Astrocyte (in vitro differentiated cells and primary cell): ENCODE measurements at places on chromosomes 1 and 21.

- no peak overlapping the region for H3K4me3 ChIP-seq
- H3K27me3 ChIP-seq = no peaks in the 10 kb centered on the region
- H3K4me1 ChIP-seq = no peaks in the 10 kb centered on the region
- peaks cover 3% of the 10 kb centered on the region for H3K36me3 ChIP-seq
- H3K27ac ChIP-seq = no peak overlapping the region
These were observed 29.5 kb downstream of the C21orf91 start for GRCh38 chr21:17789656-17790055.

DNA sequence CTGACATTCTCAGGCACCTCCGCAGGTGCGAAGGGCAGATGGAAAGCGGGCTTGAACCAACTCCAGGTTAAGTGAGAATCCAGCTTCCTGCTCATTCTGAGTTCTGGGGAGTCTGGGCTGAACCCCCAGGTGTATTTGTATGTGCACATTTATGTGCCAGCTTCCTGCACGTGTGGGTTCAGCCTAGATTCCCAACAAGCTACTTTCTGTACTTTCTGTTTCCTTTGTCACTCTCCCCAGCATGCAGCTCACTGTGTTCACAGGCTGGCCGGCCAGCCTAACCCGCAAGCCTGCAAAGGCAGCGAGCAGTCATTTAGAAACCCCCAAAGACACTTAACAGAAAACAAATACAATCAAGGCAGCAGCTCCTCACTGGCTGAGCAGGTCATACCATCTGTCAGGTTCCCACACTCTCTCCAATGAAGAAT is 1.3 kb upstream of the IL19 start:
- H3K36me3 ChIP-seq = no peaks in the 10 kb centered on the region
- peaks cover 18% of the 10 kb centered on the region for H3K4me1 ChIP-seq
- peaks cover 34% of the 10 kb centered on the region for H3K27me3 ChIP-seq
- DNase-seq = no peak

- no peak overlapping the region for H3K4me3 ChIP-seq
- no peak for DNase-seq
- no peak overlapping the region for H3K27ac ChIP-seq
- H3K36me3 ChIP-seq = no peaks in the 10 kb centered on the region
- no peaks in the 10 kb centered on the region for H3K4me1 ChIP-seq
These were observed 32.0 kb downstream of the PGBD5 start for GRCh38 chr1:230394134-230394533.

DNA sequence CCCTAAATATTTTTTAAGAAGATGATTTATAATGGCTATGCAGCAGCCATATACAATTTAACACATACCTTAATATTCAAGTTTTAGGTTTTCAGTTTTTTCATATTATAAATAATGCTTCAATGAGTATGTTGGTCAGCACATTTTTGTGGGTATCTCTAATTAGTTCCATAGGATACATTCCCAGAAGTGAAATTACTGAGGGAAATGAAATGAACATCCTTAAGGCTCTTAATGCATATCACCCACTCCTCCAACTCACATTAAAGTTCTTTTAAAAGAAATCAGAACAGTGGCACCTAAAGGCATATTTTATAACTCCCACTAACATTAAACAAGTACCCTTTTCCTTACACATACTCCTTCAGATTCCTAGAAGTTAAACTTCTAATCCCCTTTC is 56.1 kb downstream of the EYA3 start:
- no peak for DNase-seq
- no peak overlapping the region for H3K4me3 ChIP-seq
- peaks cover 7% of the 10 kb centered on the region for H3K4me1 ChIP-seq

- no peak overlapping the region for H3K4me3 ChIP-seq
- DNase-seq = no peak
- no peaks in the 10 kb centered on the region for H3K4me1 ChIP-seq
- H3K36me3 ChIP-seq = no peaks in the 10 kb centered on the region
- H3K27ac ChIP-seq = no peak overlapping the region
These were observed 18.6 kb downstream of the GRIK3 start for GRCh38 chr1:37015713-37016112.

GRCh38 chr1:42926879-42927242 is 31.8 kb downstream of the SLC2A1 start:
- no peaks in the 10 kb centered on the region for H3K27me3 ChIP-seq
- H3K4me3 ChIP-seq = no peak overlapping the region
- peaks cover 56% of the 10 kb centered on the region for H3K36me3 ChIP-seq
- H3K27ac ChIP-seq = no peak overlapping the region
- H3K4me1 ChIP-seq = peaks cover 15% of the 10 kb centered on the region

DNA sequence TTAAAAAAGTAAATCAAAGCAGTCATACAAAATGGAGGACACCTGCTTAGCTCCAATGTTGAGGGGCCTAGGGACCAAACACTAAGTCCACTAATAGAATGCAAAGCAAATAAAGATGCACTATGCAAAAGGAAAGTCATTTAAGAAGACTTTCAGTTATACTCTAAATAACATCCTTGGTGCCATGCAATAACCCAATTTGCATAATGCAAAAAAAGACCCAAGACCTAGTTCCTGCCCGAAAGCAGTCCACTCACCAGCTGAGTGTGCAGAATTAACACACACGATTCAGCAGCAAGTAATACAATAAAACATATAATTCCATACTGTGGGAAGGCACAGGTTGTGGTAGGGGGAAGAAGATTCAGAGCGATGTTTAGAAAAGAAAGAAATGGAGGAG is 101.8 kb downstream of the TGFBR3 start:
- H3K4me3 ChIP-seq = no peak overlapping the region
- H3K36me3 ChIP-seq = no peaks in the 10 kb centered on the region
- H3K4me1 ChIP-seq = peaks cover 7% of the 10 kb centered on the region
- no peak overlapping the region for H3K27ac ChIP-seq
- DNase-seq = no peak

- H3K27me3 ChIP-seq = peaks cover 73% of the 10 kb centered on the region
- no peaks in the 10 kb centered on the region for H3K36me3 ChIP-seq
- peaks cover 3% of the 10 kb centered on the region for H3K4me1 ChIP-seq
- no peak overlapping the region for H3K4me3 ChIP-seq
- DNase-seq = no peak
These were observed 6.0 kb downstream of the HLX start for GRCh38 chr1:220884981-220885918.

DNA sequence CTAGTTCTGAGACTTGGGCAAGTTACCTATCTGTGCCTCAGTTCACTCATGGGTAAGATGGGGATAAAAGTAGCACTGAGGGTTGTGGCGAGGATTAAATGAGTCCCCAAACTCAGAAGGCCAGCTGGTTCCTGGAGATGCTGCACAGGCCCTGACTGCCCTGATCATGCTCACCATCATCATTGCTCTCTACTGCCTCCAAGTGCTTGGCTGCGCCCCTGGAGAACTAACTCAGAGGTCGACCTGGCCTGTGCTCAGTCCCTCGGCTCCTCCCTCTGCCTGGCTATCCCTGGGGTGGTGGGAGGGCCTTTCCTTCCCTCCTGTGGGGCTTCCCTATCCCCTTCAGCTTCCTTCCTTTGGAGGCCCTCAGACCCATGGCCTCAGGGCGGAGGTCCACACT is 5.6 kb downstream of the SLC5A9 start:
- no peaks in the 10 kb centered on the region for H3K4me1 ChIP-seq
- H3K36me3 ChIP-seq = no peaks in the 10 kb centered on the region
- H3K27ac ChIP-seq = no peak overlapping the region
- no peak for DNase-seq
- no peaks in the 10 kb centered on the region for H3K27me3 ChIP-seq
- H3K4me3 ChIP-seq = no peak overlapping the region

- no peaks in the 10 kb centered on the region for H3K27me3 ChIP-seq
- H3K36me3 ChIP-seq = peaks cover 48% of the 10 kb centered on the region
- H3K4me1 ChIP-seq = peaks cover 33% of the 10 kb centered on the region
- DNase-seq = no peak
- no peak overlapping the region for H3K4me3 ChIP-seq
These were observed 7.0 kb downstream of the SH3BP5L start for GRCh38 chr1:248818505-248819374.

DNA sequence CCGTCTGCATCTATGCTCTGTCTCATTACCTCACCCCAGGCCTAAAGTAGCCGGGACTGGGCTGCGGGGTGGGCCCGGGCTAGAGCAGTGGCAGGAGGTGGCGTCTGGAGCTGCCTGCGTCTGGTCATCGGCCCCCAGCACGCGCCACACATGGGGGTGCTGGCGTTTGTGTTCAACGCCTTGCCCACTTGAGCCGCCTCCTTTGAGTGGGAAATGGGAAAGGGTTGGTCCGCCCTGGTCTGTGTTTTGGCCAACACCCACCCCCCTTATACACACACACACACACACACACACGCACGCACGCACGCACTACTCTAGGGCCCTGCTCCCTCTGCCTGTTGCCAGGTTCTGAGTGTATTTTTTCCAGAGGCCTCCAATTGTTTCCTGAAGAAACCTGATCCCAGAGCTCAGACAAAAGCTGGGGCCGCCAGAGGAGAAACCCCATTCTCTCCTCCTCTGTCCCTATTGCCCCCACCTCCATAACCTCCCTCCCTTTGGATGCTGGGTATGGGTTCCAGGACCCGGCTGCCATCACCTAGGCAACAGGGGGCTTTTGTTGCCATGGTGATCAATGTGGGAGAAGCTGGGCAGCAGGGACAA is 10.1 kb downstream of the VANGL2 start:
- H3K4me1 ChIP-seq = peaks cover 17% of the 10 kb centered on the region
- no peaks in the 10 kb centered on the region for H3K27me3 ChIP-seq
- peak; percentile 56 for DNase-seq
- H3K27ac ChIP-seq = no peak overlapping the region
- H3K36me3 ChIP-seq = no peaks in the 10 kb centered on the region
- no peak overlapping the region for H3K4me3 ChIP-seq

GRCh38 chr1:162937716-162938395 is 76.9 kb upstream of the CCDC190 start:
- H3K4me1 ChIP-seq = no peaks in the 10 kb centered on the region
- no peaks in the 10 kb centered on the region for H3K27me3 ChIP-seq
- H3K27ac ChIP-seq = no peak overlapping the region
- no peak overlapping the region for H3K4me3 ChIP-seq
- DNase-seq = no peak
- no peaks in the 10 kb centered on the region for H3K36me3 ChIP-seq

DNA sequence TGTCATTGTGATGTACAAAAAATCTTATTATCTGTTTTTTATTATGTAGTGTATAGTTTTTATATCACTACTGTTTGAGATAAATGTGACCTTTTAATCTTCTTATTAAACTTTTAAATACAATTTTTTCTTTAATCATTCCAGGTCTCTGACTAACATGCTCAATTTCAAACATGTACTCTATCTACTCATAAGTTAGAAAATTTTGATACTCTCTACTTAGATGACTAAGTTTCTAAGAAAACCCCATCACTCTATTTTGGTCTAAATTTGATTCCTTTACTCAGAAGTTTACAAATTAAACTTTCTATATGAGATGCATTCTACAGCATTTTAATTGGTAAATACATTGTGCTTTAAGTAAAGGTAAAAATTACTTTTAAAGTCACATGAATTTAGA is 544.0 kb downstream of the PTBP2 start:
- H3K4me3 ChIP-seq = no peak overlapping the region
- no peaks in the 10 kb centered on the region for H3K36me3 ChIP-seq
- H3K27me3 ChIP-seq = no peaks in the 10 kb centered on the region
- no peak for DNase-seq
- no peak overlapping the region for H3K27ac ChIP-seq
- no peaks in the 10 kb centered on the region for H3K4me1 ChIP-seq
